ENCODE measurements at places on chromosomes 7 and 10. TPM values are rescaled to one million over a fixed set of nuclear protein-coding genes. Genes with fewer than 3 reads are reported as not detected.

The PNLIP gene
- not detected for total RNA-seq

DNA sequence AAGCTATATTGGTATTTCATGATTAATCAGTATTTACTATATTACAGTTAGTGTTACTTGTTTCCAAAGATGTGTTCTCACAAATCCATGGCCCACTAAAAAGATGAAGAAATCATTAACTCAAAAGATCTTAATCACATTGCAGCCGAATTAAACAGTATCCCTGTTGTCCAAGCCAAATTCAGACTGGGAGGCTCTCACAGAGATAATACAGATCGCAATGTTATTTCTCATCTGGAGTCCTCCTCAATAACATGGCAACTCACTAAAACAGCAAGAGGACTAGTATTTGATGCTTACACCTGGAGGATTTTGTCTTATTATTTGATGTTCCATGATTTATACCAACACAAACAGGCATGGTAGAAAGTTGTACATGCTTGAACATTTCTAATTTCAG is 23.4 kb downstream of the CYP51A1 start:
- no peak for DNase-seq

The IFIT1B gene
- total RNA-seq = not detected

The FIGNL1 gene
- total RNA-seq = 13.8 TPM

The CCSER2 gene
- 20.9 TPM for total RNA-seq

DNA sequence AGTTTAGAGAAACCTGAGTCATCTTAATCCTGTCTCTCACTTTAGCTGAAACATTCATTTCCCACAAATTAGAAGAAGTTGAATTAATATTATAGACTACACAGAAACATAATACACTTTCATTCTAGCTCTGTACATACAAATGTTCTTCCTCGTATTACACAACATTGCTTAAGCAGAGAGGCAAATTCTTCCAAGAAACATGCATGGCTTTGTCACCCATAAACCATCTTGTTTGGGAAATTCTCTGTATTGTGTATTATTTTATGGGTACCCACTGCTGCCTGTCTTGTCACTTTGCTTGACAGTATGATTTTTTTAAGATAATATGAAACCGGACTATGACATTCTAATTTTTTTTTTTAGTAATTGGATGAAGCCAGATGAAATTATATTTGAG is 104.0 kb downstream of the SRI start:
- no peak for DNase-seq

DNA sequence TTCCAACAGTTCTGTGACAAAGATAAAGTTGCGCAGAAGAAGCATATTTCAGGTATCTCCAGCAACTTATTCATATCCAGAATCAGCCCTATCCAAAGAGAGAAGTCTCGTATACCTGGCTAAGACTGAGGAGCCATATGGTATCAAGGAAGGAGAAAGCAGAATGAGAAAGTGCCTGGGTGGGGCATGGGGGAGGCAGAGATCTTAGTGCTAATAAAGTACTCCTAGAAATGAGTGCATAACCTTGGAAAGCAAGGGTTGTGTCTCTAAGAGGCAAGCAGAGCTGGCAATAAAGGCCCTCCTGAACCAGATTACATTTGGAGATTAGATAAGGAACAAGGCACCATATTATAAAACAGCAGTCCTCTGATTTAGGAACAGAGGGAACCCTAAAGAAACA is 12.7 kb downstream of the TASOR2 start:
- DNase-seq = no peak

The ZNF25 gene
- 0.83 TPM for total RNA-seq

- DNase-seq = no peak
Measured at GRCh38 chr10:124701435-124701834, 42.7 kb downstream of the FAM53B start.

DNA sequence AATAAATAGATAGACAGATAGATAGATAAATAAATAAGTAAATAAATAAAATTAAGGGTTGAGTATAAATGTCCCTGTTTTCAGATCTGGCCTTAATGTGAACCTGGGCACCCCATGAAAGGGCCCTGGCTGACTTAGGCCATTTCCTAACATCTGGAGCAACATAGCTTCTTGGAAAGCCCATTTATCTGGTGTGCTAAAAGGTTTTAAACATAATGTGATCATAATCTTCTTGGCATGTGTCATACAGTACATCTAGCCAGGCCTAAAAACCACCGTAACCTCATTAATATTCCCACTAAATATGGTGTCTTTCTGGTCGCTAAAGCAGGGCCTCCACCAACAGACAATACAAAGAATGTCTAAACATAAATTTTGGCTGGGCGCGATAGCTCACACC is 142.8 kb downstream of the BTAF1 start:
- DNase-seq = no peak

DNA sequence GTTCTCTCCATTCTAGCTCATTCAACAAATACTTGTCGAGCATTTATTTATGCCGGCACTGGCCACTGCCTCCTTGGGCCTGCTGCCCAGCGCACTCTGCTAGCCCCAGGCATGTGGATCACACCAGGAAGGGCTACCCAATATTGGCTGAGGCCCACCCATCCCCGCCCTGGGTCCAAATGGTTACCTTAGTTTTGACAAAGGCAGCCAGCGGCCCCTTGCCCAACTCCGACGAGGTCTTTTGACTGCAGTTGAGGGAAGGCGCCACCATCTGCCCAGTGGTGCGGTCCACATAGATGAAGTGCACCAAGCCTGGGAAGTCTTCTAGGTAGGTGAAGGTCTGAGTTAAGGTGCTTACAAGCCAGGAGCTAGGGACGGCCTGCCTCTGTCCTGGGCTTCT is 7.2 kb upstream of the PYROXD2 start:
- no peak for DNase-seq

GRCh38 chr10:87960230-87960629 is 96.8 kb downstream of the PTEN start:
- DNase-seq = no peak

DNA sequence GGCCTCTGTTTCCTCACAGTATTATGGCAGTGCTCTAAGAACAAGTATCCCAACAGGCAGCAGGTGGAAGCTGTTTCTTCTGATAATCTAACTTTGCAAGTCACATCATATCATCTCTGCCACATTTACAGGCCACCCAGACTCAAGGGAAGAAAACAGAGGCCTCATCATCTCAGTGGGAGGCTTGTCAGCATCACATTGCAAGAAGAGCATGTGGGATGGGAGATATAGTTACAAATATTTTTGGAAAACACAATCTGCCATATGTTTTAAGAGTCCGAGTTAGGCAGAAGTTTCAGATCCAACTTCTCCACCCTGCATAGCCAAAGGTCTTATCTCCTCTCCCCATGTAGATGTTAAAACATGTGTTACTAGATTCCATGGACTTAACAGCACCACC is 130.4 kb upstream of the PDE1C start:
- no peak for DNase-seq

The TUBGCP2 gene
- 53.5 TPM for total RNA-seq

- no peak for DNase-seq
Measured at GRCh38 chr7:139704308-139704879, 73.4 kb downstream of the HIPK2 start.

DNA sequence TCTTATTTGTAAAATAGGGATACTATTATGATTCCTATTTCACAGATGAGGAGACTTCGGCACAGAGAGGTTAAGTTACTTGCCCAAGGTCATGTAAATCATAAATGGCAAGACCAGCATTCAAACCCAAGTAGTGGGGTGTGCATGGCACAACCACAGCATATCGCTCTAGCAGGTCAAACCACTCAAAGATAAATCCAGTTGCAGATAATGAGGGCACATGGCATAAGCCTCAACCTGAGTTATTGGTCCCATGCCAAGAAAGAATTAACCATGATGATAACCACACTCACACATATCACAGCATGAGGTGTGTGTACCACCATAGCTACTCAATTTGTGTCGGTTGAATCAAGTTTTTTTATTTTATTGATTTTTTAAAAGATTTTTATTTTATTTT is 180.5 kb downstream of the CREB5 start:
- DNase-seq = no peak

DNA sequence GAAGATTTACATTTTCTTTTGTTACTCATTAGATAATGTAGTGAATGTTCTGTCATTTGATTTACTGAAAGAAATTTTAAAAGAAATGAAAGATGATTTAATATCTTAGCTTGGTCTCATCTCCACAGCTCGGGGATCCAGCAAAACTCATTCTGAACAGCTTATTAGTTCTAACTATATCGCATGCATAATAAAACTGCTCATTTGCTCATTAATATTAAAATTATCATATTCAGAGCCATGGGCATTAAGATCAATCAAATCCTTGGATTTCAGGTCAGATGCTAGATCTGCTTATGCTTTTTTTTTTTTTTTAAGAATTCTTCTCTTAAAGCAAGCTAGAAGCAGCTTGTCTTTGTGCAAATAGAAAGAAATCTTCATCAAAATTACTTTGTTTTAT is 246.1 kb downstream of the FOXP2 start:
- DNase-seq = no peak

GRCh38 chr10:4543938-4544533 is 282.0 kb upstream of the AKR1E2 start:
- DNase-seq = no peak

The FBXL13 gene
- 4.4 TPM for total RNA-seq

DNA sequence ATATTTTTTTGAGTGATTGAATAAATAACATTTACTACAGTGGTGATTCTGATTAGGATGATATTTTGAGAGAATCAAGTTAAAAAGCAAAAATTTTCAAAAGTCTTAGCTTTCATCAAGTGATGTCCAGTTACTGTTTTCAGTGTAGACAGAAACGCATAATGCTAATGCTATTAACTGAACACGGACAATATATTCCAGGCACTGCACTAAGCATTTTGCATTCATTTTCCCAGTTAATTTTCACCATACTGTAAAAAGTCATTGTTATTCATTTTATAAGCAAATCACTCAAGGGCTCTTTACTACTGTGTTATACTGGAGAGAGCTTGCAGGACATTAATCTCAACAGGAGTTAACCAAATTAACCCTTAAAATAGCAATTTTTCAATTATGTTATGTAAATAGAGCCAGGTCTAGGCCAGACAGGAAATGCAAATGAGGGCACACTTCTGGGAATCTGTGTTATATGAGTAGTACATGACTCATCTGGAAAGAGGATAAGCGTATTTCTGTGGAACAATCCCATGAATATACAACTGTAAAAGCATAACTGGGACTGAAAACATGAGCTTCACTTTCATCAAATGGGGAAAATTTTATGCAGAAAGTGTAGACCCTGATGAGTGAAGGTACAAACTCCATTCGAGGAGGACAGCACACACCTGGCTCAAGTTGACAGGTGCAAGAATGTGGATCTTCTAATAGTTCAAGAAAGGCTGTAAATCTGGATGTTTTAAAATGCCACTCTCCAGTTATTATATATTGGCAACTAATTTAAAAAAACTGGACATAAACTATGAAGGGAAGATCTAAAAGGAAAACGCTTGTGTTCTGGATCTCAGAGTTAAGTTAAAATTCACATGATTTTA is 75.4 kb downstream of the ANK3 start:
- DNase-seq = no peak

GRCh38 chr7:128937647-128938543 is at the start of gene IRF5:
TSS of gene IRF5 (plus strand) at chr7:128937927. CDS start at chr7:128942082, 4,155 bp downstream.
- peak; percentile 56 for DNase-seq

GRCh38 chr10:58967551-58968388 is 208.7 kb upstream of the PHYHIPL start:
- peak; percentile 93 for DNase-seq

GRCh38 chr10:131775833-131776232 is 125.0 kb upstream of the PPP2R2D start:
- DNase-seq = no peak

The FAM25C gene
- total RNA-seq = not detected

- no peak for DNase-seq
Measured at GRCh38 chr7:35754741-35755140, 46.1 kb upstream of the SEPTIN7 start.

The CYP26C1 gene
- 0.42 TPM for total RNA-seq

The ZNF804B gene
- not detected for total RNA-seq

DNA sequence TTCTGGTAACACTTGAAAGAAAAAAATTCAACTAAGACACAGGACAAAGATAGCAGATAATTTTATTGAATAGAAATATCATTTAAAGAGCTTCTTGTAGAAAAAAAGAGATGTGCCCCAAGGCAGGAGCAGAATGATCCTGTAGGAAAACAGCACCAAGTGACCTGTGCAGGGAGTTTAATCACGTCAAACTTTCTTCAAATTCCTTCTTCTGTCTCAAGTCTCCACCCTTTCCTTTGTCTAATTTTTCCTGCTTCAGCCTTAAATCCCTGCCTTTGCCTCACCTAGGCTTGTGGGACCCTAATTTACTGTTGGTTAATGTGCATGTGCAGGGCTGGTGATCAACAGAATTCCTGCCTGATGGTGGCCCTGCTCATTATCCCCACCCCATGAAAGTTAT is 481.4 kb downstream of the IPMK start:
- DNase-seq = peak; percentile 28

DNA sequence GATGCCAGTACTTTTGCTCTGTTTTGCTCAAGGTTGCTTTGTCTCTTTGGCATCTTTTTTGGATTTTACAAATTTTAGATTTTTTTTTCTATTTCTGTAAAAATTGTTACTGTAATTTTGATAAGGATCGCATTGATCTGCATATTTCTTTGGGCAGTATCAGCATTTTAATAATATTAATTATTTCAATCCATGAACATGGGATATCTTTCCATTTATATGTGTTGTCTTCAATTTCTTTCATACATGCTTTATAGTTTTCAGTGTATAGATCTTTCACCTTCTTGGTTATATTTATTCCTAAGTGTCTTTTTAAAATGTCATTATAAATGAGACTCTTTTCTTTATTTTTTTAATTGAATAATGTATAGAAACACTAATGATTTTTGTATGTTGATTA is 301.6 kb upstream of the SEMA3D start:
- no peak for DNase-seq

- peak; percentile 89 for DNase-seq
Measured at GRCh38 chr7:26667514-26668133, 196.8 kb downstream of the SKAP2 start.

- DNase-seq = no peak
Measured at GRCh38 chr7:12572941-12573575, 2.5 kb downstream of the SCIN start.

DNA sequence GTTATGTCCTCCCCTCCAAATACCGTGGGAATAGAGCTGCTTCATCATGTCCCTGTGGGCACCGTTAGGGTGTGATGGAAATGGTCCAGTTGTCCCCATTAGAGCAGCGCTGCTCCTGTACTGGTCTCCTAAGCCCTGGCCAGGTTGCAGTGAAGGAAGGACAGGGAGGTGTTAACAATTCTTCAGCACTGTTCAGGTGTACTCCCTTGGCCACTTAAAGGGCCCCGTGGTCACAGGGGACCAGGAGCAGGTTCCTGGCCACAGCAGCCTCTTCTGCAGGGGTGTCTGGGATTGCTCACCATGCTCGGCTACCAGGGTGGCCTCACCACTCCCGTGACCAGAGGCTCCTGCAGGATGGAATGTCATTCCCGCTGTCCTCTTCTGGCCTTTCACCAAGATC is 65.8 kb downstream of the MINDY4 start:
- DNase-seq = peak; percentile 8

DNA sequence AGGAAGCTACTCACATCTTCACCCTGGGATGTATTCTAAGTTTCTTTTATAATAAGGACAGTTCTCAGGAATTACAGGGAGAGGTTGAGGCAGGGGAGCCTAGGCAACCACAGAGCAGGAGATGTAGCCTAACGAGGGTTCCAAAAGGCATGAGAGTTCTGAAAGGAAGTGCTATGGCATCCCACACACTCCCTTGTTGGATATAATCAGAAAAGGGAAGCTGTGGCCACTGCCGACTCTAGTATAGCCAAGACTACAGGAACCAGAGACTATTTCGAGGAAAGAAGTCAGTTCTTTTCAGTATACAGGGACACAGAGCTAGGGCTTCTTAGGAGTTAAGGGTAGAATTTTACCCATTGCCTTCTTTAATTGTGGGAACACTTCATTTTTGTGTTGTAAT is 11.0 kb downstream of the PRR15 start:
- DNase-seq = no peak

Measured in H9 (cell line).